Stimulated activated CD4-positive, alpha-beta T cell treated with anti-CD3 and anti-CD28 coated beads, TNF-alpha, amount 100 ng/mL, for 24 hours (primary cell): ENCODE measurements at places on chromosomes 11 and 22.

DNA sequence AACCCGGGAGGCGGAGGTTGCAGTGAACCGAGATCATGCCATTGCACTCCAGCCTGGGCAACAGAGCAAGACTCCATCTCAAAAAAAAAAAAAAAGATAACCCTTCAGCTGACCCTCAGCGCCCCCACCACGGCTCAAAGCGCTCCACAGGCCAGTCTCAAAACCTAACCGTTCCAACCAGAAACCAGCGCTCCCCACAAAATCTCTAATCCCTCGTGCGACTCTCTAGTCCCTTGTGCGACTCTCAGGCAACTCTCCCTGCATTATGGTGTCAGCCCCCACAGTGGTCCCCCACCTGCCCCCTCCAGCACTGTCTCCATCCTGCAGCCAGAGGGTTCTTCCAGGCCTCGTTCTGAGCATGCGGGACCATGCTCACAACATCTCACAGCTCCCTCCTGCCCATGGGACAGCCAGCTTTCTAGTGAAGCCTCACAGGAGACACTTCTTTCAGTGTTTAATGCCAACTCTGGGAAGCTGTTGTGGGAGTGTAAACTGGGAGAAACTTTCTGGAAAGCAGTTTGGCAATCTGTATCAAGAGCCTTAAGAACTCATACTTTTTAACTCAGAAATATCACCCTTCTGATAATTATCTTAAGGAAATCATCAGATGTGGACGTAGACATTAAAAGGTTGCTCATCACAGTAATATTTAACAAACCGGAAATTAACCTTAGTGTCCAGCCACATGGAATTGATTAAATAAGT is 4.2 kb upstream of the RASGRP2 start:
- DNase-seq: no peak

DNA sequence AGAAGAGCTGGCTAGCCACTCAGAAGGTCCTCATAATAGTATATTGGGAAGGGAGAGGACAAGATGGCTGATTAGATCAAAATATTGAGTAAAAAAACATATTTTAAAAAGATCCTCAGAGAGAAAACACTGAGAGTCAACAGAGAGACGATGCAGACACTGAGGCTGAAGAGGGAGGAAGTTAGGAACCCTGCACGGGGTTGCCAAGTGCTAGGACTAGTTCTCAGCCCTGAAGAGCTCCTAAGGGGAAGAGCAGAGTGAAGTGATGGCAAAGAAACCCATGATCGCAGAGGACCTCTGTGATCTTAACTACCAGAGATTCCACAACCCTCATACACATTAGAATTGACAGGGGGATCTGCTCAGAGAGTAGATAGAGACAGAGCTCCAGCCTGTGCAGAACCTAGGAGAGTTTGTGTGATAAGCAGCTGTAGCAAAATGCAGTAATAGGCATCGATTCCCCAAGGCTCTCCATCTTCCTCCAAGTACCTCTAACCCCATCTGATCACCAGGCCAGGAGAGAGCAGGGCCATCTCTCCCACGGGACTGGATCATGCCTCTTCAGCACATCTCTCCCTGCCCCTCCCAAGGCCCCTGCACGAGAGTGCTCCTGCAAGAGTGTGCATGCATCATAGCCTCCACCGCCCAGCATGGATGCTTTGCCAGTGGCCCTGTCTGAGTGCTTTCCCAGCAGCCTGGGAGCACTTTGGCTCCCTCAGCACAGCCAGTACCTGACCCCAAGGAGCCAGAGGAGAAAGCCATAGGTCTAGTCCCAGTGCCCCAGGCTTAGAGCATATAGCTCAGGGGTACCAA is 41.2 kb upstream of the ARL14EP start:
- DNase-seq: no peak

DNA sequence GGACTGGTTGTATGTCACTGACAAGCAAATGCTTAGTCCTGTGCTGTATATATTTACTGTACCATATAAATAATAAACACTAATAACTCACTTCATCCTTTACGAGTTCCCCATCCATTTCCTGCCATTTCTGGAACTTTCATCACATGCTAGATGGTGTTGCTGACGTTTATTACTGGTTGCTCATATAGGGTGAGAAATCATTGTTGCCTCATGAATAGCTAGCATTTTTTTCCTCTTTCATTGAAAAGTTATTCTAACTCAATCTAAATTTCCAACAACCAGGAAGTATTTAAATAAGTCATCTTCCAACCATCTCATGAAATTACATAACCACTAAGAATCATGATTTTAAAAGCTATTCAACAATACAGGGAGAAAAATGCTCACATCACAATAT is 88.6 kb upstream of the RCN1 start:
- no peak for DNase-seq

GRCh38 chr11:67494371-67495233 is 10.6 kb downstream of the PITPNM1 start:
- no peak for DNase-seq

GRCh38 chr11:73262851-73263495 is 9.2 kb upstream of the P2RY6 start:
- DNase-seq: no peak

GRCh38 chr22:30922151-30922611 is 46.4 kb downstream of the MORC2 start:
- DNase-seq: peak; percentile 80

GRCh38 chr22:23591201-23591791 is 11.2 kb upstream of the IGLL1 start:
- peak; percentile 61 for DNase-seq

DNA sequence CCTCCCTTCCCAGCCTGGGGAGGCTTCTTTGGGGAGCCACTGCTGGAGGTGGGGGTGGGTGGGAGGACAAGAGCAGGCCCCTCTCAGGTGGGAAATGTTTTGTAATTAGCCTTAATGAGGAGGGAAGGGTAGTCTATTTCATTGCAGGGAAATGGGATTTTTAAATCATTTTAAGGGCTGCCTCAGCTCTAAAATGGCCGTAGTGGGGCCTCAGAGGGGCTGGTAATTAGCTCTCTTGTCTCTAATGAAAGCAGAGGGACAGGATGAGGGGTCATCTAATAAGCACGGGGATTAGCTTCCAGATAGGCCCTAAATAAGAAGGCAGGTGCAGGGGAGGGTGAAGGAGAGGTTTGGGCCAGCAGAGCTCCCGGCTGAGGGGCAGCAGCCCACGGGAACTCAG is 46.5 kb downstream of the LMO1 start:
- DNase-seq: no peak

DNA sequence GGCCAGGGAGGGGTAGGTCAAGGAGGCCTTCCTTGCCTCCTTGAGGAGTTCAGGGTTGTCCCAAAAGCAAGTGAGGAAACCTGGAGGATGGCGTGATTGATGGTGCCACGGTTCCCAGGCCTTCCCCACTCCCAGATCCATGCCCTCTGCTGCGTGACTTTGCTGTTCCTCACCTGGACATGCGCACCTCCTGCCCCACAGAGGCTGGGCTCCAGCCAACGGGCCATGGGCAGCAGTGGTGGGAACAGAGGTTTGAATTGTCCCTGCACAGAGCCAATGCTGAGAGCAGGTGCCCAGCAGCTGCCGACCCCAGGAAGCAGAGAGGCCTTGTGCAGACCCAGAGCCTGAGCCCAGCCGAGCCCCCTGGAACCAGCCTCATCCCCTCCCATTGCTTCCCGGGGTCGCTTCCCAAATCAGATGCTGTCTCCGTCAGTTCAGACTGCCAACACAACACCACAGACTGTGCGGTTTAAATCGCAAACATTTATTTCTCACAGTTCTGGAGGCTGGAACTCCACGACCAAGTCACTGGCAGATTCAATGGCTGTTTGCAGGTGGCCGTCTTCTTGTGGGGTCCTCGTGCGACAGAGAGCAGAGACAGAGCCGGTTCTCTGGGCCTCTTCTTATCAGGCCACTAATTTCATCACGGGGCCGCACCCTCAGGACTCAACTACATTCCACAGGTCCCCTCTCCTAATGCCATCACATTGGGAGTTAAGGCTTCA is 6.2 kb upstream of the LINC01488 start:
- no peak for DNase-seq

DNA sequence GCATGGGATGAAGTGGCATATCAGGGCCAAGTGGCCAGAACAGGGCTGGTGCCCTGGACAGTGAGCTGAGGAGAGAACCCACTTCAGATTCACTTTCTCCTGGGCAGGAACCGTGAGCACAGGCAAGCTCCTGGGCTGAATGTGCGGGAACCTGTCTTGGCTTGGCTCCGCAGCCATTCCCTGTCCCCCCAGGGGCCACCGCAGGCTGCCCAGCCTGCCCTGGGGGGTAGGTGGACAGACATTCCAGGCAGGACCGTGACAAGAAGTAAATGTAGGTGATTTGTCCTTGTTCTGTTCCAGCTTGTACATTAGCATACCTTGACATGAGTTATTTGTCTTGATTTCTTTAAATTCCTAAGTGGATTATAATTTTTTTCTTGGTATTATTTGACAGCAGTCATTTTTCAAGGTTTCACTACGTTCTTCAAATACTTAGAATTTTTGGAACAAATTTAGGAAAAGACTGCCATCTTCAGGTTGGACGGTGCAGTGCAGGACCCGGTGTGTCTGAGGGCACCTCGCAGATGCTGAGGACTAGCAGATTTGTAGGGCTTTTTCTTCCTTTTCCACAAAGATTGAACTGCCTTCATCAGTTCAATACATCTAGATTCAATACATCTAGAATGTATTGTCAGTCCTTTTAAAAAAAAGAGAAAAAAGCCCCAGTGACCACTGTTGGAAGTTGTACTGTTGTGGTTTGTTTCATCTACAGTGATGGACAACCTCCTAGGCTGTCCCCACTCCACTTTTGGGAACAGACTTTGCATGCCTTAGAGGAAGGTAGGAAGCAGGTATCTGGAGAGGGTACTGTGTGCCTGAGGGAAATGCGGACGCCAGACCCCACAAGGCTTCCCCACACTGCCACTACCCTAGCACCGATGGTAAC is 115.1 kb upstream of the RASSF10 start:
- DNase-seq: peak; percentile 57

DNA sequence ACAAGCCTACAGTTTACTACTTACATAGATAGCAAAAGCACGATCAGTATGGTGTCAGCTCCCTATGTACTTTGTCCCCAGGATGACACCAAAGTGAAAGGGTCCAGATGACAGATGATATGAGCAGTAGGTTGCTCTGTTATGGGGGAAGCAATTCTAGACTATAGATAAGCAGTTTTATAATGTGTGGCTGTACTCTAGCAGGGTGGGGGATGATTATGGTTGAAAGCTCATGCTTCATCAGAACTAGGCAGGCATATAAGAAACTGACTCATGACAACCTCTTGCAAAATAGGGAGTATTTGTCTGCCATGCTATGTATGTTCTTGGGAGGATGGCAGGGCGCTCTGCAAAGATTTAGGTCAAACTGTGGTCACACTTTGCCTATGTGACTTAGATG is 158.2 kb upstream of the ZBED5 start:
- DNase-seq: no peak

DNA sequence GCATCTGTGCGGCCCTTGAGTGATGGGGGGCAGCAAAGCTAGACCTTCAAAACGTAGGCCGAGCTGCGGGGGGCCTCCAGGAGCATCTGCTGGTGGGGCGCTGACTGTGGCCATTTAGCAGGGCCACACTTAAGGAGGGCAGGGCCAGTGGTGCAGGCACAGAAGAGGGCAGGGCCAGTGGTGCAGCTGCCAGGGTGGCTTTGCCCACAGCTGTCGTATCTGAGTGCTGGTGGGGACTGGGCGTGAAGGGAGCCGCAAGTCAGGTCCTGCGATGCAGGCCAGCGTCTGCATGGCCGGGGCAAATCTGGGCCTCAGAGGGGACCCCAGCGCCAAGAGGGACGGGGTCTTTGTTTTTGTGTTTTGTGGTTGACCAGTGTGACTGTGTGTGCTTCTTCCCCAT is 27.7 kb downstream of the RNH1 start:
- no peak for DNase-seq

DNA sequence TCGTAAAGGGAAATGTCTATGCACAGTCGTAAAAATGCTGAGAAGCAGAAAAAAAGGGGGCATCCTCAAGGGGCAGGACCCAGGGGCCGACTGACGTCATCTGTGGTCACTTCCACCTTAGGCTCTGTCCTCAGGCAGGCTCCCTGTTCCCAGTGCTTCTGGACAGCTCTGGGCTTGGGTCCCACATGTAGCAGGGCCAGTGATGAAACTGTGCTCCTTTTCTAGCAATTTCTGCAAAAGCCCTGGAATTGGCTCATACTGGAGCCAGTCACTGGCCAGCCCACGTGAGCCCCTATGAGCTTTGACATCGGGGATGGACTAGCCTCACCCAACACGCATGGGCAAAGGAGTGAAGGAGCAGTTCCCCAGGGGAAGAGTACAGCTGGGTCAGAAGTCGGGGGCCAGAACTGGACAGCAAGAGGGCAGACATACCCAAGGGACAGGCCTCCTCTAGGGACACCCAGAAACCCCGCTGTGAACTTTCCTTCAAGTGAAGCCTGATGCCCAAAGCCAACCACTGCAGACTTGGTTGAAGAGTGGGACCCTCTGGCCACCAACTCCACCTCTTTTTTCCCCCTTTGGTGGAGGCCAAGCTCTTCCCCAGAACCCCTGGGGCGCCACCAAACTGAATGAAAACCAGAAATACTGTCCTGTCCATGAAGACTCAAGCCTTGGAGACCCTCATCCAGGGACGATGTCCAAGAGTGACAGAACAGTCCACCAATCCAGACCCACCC is 1349.0 kb downstream of the BRD1 start:
- no peak for DNase-seq

DNA sequence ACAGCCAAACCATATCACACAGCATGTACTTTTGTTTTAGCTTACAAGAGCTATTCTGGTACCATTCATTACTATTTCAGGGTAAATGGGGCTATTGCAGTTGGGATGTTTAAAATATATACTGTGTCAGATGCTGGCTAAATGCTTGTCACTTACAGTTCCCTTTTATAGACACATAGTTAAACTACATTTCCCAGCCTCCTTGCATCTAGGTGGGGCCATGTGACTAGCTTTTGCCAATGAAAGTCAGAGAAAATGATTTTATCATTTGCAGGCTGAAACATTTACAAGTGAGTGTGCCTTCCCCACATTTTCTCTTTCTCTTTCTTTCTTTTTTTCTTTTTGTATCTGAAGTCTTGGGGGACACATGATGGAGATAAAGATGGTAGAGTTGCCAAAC is 7.8 kb upstream of the IFTAP start:
- no peak for DNase-seq

DNA sequence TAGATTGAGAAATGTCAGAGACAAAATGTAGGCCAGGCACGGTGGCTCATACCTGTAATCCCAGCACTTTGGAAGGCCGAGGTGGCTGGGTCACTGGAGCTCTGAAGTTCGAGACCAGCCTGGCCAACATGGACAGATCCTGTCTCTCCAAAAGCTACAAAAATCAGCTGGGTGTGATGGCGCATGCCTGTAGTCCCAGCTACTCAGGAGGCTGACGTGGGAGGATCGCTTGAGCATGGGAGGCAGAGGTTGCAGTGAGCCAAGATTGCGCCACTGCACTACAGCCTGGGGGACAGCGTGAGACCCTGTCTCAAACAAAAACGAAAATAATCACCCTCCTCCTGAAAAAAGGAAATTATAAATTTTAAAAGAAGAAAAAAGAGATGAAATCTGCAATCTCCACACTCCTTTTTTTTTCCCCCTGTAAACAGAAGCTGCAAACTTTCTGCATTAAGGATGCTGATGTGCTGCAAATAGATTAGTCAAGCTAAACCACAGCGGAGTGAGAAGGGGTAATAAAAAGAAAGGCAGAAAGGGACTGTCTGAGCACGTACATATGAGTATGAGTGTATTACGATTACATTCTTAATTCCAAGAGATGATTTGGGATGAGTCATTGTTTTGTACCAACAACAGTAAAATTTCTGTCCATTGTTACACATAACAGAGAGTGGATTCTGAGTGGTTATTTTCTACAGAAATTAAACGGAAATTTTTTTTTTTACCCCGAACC is 87.3 kb downstream of the SIK3 start:
- no peak for DNase-seq

GRCh38 chr11:4093519-4094347 is 866 bp upstream of the RRM1 start:
- DNase-seq: no peak
